Cardiac atrium fibroblast (primary cell): ENCODE measurements at places on chromosomes 2 and 18. TPM values are rescaled to one million over a fixed set of nuclear protein-coding genes. Genes with fewer than 3 reads are reported as not detected.

The ATP6V1C2 gene
- total RNA-seq: not detected in 2 replicates

The SKA1 gene
- 2.7 and 5.5 TPM in 2 replicates for total RNA-seq

The STARD6 gene
- total RNA-seq: not detected in 2 replicates

The REG3A gene
- total RNA-seq: not detected in 2 replicates

The NT5DC4 gene
- not detected in 2 replicates for total RNA-seq

The HOXD11 gene
- total RNA-seq: not detected in 2 replicates

The MBD5 gene
- 19.4 and 35.6 TPM in 2 replicates for total RNA-seq

The PIEZO2 gene
- total RNA-seq: 3.1 and 25.8 TPM in 2 replicates

The TUBA4B gene
- total RNA-seq: not detected in 2 replicates

The TLK1 gene
- 7.0 and 12.3 TPM in 2 replicates for total RNA-seq

The FAM124B gene
- 1.8 and 4.5 TPM in 2 replicates for total RNA-seq

The REG3G gene
- total RNA-seq: not detected in 2 replicates

The GALNT5 gene
- 4.2 and 5.5 TPM in 2 replicates for total RNA-seq

The ANKRD30BL gene
- not detected in 2 replicates for total RNA-seq

The MYOM1 gene
- under 0.01 and 0.16 TPM in 2 replicates for total RNA-seq

The REG1A gene
- not detected in 2 replicates for total RNA-seq

The HSBP1L1 gene
- 4.7 and 19.1 TPM in 2 replicates for total RNA-seq

The ABCG8 gene
- total RNA-seq: not detected in 2 replicates

The FRZB gene
- 0.49 TPM in 1 of 2 replicates, not detected in the other for total RNA-seq

The CCDC102B gene
- 13.4 and 21.1 TPM in 2 replicates for total RNA-seq

The CAD gene
- 22.9 and 29.3 TPM in 2 replicates for total RNA-seq

The CHRNG gene
- not detected in 2 replicates for total RNA-seq

The FTCDNL1 gene
- total RNA-seq: not detected in 2 replicates

The DRC1 gene
- not detected in 2 replicates for total RNA-seq

The ARPC2 gene
- 444 and 448 TPM in 2 replicates for total RNA-seq

The CNDP1 gene
- total RNA-seq: not detected in 2 replicates

The DHRS9 gene
- total RNA-seq: 20.2 and 29.2 TPM in 2 replicates

The GKN1 gene
- total RNA-seq: not detected in 2 replicates

The TFPI gene
- 730 and 850 TPM in 2 replicates for total RNA-seq

The GPR55 gene
- total RNA-seq: not detected in 2 replicates
